ENCODE measurements at places on chromosomes 4 and X.

DNA sequence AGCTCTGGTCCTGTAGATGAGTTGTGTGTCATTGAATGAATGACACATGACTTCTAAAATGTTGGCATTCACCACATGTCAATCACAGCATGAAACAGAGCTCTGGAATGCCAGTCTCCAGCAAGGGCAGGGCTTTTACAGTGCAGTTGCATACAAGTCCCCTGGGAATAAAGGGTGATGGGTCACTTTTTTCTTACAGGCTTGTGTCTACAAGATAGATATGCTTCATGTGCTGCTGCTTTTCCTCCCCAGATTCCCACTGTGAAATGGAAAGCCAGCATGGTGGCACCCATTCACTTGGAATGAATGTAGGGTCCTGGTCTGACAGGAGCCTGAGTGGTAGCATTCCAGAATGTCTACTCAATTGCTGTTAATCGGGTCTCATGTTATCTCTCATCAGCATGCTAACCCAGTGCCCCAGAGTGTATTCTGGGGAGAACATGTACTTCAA lies 159.1 kb upstream of the KIT start:
- DNase-seq, result no peak

DNA sequence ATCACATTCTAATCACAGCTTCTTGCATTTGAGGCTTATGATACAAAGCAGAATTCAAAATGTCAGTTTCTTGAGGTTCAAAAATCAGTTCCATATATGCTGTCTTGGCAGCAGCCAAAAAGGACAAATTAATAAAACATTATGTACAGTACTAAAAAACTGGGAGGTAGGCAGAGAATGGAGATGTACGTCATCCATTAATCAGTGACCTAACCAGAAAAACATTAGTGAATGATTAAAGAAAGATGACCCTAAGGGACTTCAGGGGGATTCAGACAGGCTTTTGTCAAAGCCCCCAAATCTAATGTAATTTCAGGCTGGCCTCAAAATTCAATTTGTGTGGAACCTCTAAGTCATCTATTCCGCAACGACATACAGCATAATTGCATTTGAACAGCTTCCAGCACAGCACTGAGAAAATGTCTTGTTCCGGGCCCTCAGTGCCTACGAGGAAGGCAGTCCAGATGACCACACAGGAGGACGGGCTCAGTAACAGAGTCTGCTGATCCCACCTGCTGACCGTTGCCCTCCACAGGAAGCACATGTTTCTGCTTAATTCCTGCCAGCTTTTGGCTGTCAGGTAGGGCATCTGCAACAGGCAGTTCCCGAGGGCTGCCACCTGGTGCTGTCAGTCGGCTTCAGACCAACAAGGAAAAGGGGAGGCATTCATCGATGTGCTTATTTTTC lies 83.8 kb upstream of the HHIP start:
- no peak for DNase-seq

DNA sequence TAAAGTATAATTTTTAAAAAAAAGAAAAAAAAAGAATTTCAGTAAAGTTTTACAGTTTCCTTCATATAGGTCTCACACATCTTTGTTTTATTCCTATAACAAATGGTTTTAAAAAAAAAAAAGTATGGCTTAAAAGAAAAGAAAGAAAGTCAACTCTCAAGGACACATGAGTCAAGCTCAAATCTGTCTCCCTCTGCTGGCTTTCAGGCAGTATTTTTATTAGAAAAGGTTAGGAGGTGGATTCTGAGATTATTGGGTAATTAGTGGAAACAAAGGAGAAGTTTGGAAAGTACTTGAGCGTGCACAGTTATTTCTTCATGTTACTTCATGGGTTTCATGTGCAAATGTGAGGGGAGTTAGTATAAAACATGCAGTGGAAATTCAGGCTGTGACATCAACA lies 36.6 kb upstream of the BTC start:
- DNase-seq, result no peak

DNA sequence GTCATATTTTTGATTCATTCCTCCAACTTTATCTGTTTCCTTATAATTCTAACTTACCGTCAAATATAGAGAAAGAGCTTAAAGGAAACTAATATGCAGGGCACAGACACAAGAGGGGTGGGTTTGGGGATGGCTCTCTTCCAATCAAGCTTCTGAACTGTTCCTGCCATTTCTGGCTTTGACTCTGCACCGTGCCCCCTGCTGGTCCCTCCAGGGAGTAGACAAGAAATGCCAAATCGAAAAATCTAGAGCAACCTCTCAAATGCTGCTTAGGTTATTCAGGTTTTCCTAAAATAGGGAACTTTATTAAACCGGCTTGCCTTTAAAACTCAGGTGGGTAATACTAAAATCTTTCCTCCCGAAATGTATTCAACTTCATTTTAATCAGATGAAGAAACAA lies 39.8 kb upstream of the VCX3A start:
- no peak for DNase-seq

DNA sequence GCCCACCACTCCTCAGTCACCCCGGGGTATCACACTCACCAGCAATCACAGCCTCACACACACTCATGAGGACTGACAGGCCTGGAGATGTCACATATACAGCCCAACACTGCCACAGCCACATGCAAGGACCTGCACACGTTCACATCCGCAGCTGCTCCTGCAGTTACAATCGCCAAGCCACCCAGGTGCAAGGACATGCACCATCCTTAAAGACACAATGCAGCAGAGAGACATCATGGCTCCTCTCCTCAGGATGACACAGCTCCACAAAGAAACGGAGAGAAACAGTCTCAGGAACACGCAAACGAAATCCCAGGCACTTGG lies 1.1 kb downstream of the PCSK1N start:
- DNase-seq, result no peak

- DNase-seq, result no peak
Measured at GRCh38 chrX:119984652-119985051, 41.1 kb upstream of the NKAP start.

DNA sequence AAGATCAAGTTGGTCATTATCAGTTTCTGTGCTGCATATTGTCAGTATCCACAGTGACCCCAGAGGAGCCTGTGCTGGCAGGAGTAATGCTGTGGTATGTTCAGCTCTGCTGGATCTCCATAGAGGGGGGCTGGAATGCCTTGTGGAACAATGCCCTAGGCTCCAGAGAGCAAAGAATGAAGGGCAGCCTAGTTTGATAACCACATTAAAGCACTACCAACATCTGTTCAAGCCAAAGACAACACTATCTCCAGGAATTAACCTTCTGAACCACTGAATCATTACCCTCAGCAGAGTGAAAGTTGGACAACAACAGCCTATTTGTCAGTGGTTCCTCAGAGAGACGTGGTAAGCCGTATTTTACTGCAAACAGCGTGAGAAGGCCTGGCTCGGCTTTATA lies 192.3 kb upstream of the CXorf66 start:
- no peak for DNase-seq

GRCh38 chr4:29405116-29405515 lies 1315.1 kb upstream of the PCDH7 start:
- no peak for DNase-seq
